ENCODE measurements at places on chromosomes 6 and 20. TPM values are rescaled to one million over a fixed set of nuclear protein-coding genes. Genes with fewer than 3 reads are reported as not detected.

TMEM30A gene
- 43.6 TPM for total RNA-seq

RIMS4 gene
- total RNA-seq, result not detected

NT5DC1 gene
- total RNA-seq, result 34.5 TPM

GLP1R gene
- total RNA-seq, result not detected

XKR7 gene
- total RNA-seq, result not detected

RAET1L gene
- total RNA-seq, result not detected

SIRPA gene
- 2.6 TPM for total RNA-seq

SLC25A27 gene
- not detected for total RNA-seq

ARMC12 gene
- 0.78 TPM for total RNA-seq

PROKR2 gene
- not detected for total RNA-seq

MCHR2 gene
- total RNA-seq, result not detected

MUCL3 gene
- total RNA-seq, result not detected

GPX5 gene
- not detected for total RNA-seq

TTLL9 gene
- not detected for total RNA-seq

CABLES2 gene
- total RNA-seq, result 4.5 TPM

DEF6 gene
- 193 TPM for total RNA-seq

HSF2 gene
- total RNA-seq, result 20.4 TPM

PNLDC1 gene
- total RNA-seq, result not detected

DEK gene
- total RNA-seq, result 70.5 TPM

KCNK17 gene
- 0.26 TPM for total RNA-seq

LCA5 gene
- 0.08 TPM for total RNA-seq

GMDS gene
- 18.2 TPM for total RNA-seq

MDN1 gene
- total RNA-seq, result 53.1 TPM

OLIG3 gene
- not detected for total RNA-seq

ATP6V1G2 gene
- 2.0 TPM for total RNA-seq

TAF8 gene
- total RNA-seq, result 35.3 TPM

GCLC gene
- total RNA-seq, result 22.2 TPM

SRXN1 gene
- total RNA-seq, result 2.9 TPM

KPNA5 gene
- total RNA-seq, result 36.3 TPM

FUT9 gene
- total RNA-seq, result not detected

TCP11 gene
- not detected for total RNA-seq

PGC gene
- total RNA-seq, result not detected

SGK1 gene
- 132 TPM for total RNA-seq

BMP5 gene
- not detected for total RNA-seq

PTCRA gene
- total RNA-seq, result 1.8 TPM

UNC93A gene
- total RNA-seq, result not detected

GHRH gene
- not detected for total RNA-seq

FAM217A gene
- total RNA-seq, result not detected

TMEM74B gene
- not detected for total RNA-seq

MYB gene
- 1.3 TPM for total RNA-seq

TFAP2C gene
- total RNA-seq, result not detected

MOXD1 gene
- total RNA-seq, result not detected

PAX1 gene
- not detected for total RNA-seq

All from T-helper 17 cell (primary cell).